ENCODE measurements at places on chromosomes 7 and 10. TPM values are rescaled to one million over a fixed set of nuclear protein-coding genes. Genes with fewer than 3 reads are reported as not detected.

TBRG4 gene
- 67.8 TPM for total RNA-seq

CASTOR2 gene
- 9.9 TPM for total RNA-seq

RPEL1 gene
- not detected for total RNA-seq

PPP1R17 gene
- total RNA-seq: not detected

PDLIM1 gene
- 148 TPM for total RNA-seq

CCL24 gene
- total RNA-seq: not detected

AOAH gene
- 24.7 TPM for total RNA-seq

ADAM22 gene
- 7.9 TPM for total RNA-seq
